ENCODE measurements at places on chromosomes 11 and 22.

DNA sequence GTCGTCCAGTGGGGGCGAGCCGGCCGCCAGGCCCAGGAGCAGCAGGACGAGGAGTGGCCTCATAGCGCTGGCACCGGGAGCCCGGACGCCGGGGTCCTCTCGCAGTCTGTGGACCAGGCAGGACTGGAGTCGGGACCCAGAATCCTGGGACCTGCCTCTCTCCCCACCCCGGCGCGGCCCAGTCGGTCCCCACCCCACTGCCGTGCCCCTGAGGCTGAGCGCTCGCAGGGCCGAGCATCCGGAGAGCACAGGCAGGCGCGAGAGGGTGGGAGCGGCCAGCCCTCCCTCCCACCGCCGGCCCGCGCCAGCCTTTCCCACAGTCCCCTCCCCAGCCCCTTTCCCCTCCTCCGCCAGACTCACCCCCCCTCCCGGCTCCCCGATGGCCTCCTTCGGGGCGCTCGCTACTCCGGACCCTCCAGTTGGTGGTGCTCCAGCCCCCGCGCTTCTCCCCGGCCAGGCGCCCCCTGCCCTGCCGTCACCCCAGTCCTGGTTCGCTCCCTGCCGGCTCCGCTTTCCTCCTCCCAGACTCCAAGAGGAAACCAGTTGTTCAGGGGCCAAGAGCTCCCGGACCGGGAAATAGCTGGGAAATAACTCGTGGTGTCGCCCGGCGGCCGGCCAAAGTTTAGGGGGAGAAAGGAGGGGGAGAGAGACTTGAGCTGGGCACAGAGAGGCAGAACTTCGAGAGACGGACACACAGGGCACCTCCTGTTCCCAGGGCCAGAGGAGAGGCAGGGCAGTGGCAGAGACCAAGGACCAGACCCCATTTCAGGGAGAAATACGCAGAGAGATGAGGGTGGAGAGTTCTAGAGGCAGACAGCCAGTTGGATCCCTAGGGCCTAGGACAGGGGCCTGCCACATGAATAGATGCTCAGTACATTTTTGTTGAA is at the start of gene C1QTNF5:
Gene C1QTNF5 (minus strand): TSS at position 549 of the 887 bp plus-strand sequence. CDS start 486 bp downstream, at position 63.
- no peak for DNase-seq

DNA sequence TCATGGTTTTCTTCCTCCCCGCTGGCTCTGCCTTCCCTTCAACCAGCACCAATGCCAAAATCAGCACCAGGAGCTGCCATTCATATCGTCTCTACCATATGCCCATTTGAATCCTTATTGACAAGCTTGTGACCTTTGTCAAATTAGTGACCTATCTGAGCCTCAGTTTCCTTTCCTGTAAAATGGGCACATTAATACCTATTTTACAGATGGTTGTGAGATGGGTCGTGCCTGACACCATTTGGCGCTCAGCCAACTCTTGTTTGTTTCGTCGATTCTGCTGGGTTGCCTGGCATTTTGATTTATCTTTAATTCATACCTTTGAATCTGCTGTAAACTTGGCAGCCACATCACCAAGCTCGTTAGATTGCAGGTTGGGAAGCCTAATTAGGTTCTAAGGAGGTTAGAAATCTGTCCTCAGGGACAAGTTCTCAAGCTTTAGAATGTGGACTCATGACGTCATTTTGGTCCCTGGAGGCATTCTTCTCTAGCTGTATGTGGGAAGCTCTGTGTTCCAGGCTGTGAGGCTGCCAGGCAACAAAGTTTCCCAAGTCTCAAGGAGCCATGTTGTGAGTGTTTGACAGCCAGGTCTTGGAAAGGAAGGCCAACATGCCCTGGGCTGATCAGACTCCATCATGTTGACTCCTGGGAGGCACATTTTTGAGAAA is 61.0 kb downstream of the RPS6KA4 start:
- no peak for DNase-seq

DNA sequence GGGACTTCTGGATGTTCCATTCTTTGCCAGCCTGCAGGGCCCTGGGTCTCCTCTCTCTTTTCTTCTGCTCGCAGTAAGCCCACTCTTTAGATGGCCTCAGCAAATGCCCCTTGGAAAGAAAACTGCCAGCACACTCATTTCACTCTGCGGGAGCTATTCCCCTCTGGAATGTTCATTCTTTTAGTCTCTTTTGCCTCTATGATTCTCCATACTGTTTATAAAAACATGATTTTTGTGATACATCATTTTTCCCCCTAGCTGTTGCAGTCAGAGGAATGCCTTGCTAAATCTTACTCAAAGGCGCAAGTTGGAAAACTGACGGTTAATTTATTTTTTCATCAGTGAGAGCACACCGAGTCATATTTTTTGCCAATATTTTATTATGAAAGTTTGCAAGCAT is 184.9 kb downstream of the SNX19 start:
- DNase-seq = no peak

DNA sequence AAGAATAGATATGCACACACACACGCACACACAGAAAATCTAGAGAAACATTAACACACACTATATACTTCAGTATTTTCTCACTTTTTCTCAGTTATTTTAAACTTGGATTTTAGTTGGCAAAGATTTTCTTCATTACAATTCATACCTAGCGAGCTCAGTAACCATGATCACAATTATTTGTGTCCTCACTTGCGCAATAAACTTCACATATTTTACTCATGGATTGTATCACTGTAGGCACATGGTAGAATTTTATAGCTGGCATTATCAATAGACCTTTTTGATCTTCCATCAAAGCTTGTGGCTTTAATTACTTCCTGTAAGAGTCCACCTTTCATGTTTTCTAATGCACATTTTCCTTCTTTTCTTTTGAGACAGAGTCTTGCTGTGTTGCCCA is 4.8 kb upstream of the XKR3 start:
- no peak for DNase-seq

- DNase-seq = no peak
Observed at GRCh38 chr11:108698844-108699642, 34.2 kb downstream of the DDX10 start.

- no peak for DNase-seq
Observed at GRCh38 chr22:42977569-42977968, 37.4 kb downstream of the PACSIN2 start.

DNA sequence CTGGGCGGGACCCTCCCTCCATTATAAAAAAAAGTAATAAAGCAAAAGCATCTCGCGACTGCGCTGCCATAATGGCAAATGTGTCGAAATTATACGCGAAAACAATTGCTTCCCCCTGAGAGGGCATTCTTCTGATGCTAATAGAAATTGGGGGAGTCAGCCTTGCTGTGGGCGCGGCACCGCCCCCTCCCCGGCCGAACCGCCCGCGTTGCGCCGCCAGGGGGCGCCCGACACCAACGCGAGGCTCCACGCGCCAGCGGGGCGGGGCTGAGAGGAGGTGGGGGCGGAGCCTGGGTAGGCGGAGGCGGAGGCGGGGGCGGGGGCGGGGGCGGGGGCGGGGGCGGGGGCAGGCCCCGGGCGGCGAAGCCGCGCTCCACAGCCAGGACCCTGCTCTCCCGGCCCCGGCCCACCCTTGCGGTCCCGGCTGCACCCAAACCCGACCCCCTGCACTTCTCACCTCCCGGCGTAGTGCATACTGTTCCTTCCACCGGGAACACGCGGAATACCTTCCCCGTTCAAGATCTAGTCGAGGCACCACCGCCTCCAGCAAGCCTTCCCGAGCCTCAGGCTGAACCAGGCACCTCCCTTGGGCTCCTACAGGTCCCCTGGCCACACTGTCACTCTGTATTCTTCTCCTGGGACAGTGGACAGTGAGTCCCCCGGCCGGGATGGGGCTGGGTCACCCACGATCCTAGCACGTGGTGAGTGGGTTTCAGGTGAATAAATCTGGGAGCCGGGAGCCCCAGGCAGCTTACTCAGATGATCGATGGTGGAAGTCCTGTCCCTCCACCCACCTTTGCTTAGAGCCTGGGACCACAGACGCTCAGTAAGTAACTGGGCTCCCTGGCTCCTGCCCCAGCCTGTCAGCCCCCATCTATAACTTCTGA is 15.5 kb upstream of the UPK3A start:
- peak; percentile 88 for DNase-seq
